ENCODE measurements at places on chromosomes 7 and 10.

GRCh38 chr7:128919241-128919640 is 8.7 kb upstream of the KCP start:
- no peaks in the 10 kb centered on the region for H3K36me3 ChIP-seq
- no peak overlapping the region for H3K4me3 ChIP-seq
- peaks cover 54% of the 10 kb centered on the region for H3K27me3 ChIP-seq
- no peak overlapping the region for H3K27ac ChIP-seq
- H3K4me1 ChIP-seq = peaks cover 15% of the 10 kb centered on the region

GRCh38 chr7:44471850-44472249 is 18.6 kb downstream of the NUDCD3 start:
- H3K4me3 ChIP-seq = no peak overlapping the region
- H3K27me3 ChIP-seq = no peaks in the 10 kb centered on the region
- H3K4me1 ChIP-seq = peaks cover 16% of the 10 kb centered on the region
- peaks cover 33% of the 10 kb centered on the region for H3K36me3 ChIP-seq

DNA sequence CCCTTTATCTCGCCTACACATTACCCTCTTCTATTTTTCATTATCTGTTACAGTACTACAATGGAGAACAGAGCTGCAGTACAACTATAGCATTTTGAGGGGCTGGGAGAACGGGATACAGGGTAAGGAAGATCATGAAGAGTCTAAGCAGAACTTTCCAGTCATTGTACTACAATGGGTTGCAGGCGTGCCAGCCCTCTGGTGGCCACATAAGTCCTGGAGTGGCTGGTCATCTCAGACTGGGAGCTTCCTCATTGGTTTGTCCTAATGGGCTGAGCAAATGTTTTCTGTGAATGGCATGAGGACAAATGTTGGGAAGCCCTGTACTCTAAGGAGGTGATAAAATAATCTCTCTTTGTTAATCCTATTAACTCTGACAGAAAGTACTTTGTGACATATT is 33.0 kb downstream of the TMEM106B start:
- H3K4me3 ChIP-seq = no peak overlapping the region
- H3K27ac ChIP-seq = no peak overlapping the region
- H3K4me1 ChIP-seq = no peaks in the 10 kb centered on the region
- no peaks in the 10 kb centered on the region for H3K36me3 ChIP-seq

DNA sequence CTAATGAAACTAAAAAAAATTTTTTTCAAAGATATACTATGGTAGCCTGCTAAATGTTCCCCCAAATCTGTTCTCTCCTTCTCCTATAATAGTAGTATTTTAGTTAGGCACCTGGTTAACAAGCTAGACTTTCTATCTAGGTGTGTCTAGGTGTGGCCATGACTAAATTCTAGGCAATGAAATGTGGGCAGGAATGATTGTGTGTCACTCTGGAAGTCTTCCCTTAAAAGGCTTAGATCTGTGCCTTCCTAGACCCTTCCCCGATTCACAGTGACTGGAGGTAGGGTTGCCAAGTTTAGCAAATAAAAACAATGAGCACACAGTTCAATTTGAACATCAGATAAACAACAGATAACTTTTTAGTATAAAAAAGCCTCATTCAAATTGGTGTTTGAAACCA is 8.3 kb upstream of the ARHGAP21 start:
- H3K36me3 ChIP-seq = no peaks in the 10 kb centered on the region
- H3K4me3 ChIP-seq = no peak overlapping the region
- DNase-seq = no peak

- peak overlapping the region; percentile 75 for H3K4me3 ChIP-seq
- DNase-seq = no peak
- no peaks in the 10 kb centered on the region for H3K36me3 ChIP-seq
- H3K4me1 ChIP-seq = peaks cover 26% of the 10 kb centered on the region
Measured at GRCh38 chr10:3066317-3067117, 831 bp upstream of the PFKP start.

DNA sequence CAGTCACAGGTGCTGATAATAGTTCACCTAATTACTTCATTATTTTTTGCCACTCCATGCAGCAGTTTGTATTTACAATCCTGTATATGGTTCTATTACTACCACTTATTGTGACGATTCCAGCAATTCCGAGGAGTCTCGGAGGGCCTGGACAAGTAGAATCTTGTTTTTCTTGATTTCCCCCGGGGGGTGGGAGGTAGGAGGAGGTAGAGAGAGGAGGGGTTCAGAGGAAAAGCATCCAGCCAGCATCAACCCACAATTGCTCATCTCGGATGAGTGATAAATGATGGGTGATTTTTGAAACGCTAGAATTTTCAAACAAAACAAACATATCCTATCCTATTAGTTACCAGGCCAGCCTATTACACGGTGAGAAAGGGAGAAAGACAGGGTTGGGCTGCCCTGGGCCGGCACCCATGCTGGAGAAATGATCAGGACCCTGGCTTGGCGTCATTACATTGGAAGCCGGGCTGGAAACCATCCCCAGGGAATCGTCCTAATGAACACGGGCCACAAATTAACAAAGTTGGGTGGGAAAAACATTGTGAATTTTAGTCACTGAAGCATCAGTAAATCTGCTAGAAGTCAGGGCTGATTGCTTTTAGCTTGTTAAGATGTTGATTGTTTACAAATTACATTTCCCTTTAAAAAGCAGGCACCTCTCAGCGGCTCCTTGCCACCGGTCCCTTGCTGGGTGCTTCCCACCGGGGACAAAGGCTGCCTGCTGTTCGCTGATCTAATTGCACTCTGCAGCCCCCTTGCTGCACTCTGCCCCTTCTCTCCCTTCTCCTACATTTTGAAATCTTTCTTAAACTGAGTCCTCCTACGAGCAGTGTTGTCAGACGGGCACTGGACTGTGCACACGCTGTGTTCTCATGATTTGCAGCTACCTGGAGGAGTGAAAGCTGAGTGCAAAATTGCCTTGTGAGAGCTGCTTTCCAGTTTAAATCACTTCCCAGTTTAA is 95.5 kb downstream of the FAM204A start:
- H3K36me3 ChIP-seq = no peaks in the 10 kb centered on the region
- H3K27ac ChIP-seq = no peak overlapping the region
- no peak overlapping the region for H3K4me3 ChIP-seq
- H3K27me3 ChIP-seq = peaks cover 46% of the 10 kb centered on the region
- DNase-seq = no peak
